Tibial artery (tissue), 4 donors: ENCODE measurements at places on chromosomes 1 and 21.

- no peak for DNase-seq
Measured at GRCh38 chr1:54296666-54297065, 96.7 kb downstream of the MRPL37 start.

GRCh38 chr1:3741566-3742438 is 10.4 kb upstream of the CCDC27 start:
- no peak for DNase-seq

GRCh38 chr1:8876087-8876486 is 2.4 kb downstream of the ENO1 start:
- no peak for DNase-seq

DNA sequence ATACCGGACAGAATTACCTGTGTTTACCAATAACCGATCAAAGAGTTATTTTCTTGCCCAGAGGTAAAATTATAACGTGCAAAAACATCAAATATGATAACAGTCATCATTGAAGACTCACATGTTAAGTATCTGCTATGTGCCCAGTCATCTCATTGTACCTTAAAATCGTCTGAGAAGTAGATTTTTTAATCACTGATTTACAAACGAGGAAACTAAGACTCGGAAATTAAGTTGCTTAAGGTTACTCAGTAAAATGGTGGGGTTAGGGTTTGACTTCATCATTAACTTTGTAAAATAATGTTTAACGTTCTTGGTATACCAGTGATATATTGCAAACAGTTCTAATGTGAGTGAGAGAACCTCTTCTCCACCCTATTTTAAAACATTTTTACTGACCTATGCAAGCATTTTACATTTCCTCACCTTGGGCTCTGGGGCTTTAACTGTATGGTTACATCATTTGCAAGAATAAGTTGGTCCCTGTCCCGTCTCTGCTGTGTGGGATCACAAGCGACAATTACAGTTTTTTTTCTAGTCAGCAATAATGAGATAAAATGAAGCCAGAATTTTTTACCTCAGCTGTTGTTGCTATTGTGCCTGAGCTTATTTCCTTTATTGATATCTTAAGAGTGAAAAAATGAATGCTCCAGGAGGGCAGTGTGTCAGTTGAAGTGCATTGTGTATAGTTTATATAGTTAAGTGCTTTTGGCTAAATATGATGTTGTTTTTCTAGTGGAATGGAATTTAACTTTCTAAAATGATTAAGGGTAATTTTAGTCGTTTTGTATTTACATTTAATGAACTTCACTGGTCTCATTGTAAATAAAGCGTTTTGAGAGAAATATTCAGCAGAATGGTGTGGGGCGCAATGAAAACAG is 2.7 kb downstream of the RPRD2 start:
- no peak for DNase-seq

DNA sequence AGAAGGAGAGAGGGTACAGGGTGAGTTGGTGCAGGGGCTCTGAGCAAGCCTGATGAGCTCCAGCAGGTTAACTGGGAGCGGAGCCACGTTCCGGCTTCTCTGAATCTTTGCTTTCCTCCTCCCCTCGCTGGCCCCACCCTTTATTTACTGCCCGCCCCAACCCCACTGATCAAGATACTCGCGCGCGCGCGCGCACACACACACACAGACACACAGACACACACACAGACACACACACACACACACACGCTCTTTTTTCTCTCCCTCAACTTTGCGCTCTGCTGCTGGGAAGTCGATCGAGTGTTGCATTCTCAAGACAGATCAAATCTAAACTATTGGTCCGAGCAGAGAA is at the start of gene GRIK1:
Gene GRIK1, minus strand, starts transcription at position 73 of the 352 bp plus-strand sequence.
- DNase-seq = no peak
